ENCODE measurements at places on chromosomes 7 and 10. TPM values are rescaled to one million over a fixed set of nuclear protein-coding genes. Genes with fewer than 3 reads are reported as not detected.

CREB5 gene
- total RNA-seq: not detected

- DNase-seq: peak; percentile 42
These were observed at the start of gene LBX1 for GRCh38 chr10:101229266-101230182. Gene LBX1 (minus strand): TSS chr10:101229463. CDS start chr10:101228815, 648 bp downstream.

ZNF804B gene
- not detected for total RNA-seq

CD36 gene
- 6.4 TPM for total RNA-seq

DNA sequence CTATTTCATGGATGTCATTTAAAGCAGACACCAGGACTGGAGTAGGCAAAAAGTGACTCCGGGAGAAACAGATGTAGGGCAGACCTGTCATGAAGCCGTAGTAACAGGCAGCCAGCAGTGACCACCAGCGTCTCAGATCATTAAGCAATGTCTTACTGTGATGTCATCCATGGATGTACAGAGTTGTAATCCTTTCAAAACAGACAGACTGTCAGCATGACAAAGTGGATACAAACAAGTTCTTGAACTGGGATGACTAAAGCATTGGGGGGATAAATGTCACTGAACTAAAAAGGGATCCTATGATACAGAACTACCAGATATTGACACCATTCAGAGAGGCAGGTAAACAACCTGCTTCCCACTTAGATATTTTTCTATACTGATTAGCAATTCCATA is 675.5 kb downstream of the PARD3 start:
- no peak for DNase-seq

NEUROD6 gene
- total RNA-seq: not detected

DNA sequence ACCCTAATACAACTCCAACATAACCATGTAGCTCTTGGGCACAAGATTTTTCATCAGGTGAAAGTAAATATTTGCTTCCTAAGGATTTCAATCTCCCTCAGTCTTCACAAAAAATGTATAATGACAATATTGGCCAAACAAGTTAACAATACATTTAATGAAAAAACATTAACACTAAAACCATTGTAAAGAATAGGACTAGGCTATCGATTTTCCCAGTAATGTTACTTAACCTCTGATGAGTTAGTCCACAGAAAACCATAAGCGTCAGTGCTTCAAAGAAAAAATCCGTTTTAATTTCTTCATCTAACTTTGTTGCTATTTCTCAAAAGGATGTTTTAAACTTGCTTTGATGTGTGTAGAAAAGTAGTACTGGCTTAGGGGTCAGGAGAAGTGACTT is 1.2 kb downstream of the ZNF33B start:
- DNase-seq: no peak

Measured in activated naive CD8-positive, alpha-beta T cell treated with anti-CD3 and anti-CD28 coated beads, Interleukin-2, amount 10 ng/mL, durations not matched to agents 7 days and 5 days (primary cell).